AG08395 (cell line): ENCODE measurements at places on chromosomes 5 and 9.
A peak's percentile ranks its signal among the peaks of the same experiment; 100 is the strongest.

- DNase-seq, result no peak
Observed at GRCh38 chr9:20805766-20806165, 121.7 kb downstream of the FOCAD start.

DNA sequence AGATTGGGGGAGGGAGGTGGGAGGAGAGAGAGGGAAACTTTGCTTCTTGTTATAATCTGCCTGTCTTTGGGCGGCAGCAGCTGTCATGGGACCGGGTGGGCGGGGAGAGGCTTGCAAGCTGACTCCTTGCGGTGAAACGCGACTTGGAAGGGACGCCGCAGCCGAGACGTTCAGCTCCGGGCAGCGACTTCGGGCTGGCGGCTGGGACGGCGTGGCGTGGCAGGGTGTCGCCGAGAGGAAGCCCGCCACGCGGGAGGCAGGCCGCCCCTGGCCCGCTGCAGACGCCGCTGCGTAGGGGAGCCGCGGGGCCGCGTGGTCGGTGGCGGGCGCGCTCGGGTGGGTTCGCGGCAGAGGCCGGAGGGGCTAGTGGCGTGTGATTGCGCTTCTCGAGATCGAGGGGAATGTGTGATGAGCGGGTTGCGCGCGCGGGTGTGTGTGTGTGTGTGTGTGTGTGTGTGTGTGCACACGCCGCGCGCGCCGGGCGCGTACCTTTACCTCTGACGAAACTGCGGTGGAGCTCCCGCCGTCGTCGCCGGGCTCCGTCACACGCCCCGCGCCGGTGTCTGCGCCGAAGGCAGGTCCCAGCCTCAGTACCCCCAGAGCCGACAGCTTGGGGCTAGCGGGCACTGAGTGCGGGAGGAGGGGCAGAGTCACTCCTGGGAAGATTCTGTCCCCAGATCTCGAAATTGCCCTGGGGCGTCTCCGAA lies 1.7 kb downstream of the PPARGC1B start:
- peak; percentile 64 for DNase-seq

GRCh38 chr9:120877276-120878034 lies 467 bp upstream of the PHF19 start:
- peak; percentile 63 for DNase-seq

DNA sequence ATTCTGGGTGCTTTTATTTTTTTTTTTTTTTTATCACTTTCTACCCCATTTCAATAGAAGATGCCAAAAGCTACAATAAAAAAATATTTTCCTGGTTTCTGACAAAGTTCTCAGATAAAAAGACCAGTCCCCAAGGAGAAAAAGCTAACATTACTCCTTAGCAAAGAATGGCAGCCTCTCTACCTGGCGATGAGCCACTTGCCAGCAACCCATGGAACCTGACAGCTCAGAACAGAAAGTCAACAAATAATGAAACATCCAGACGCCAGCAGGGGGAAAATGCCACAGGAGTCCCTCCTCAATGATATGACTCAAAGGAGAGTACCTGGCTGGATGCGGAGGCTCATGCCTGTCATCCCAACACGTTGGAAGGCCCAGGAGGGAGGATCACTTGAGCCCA lies 123.2 kb downstream of the MYO10 start:
- DNase-seq, result no peak

DNA sequence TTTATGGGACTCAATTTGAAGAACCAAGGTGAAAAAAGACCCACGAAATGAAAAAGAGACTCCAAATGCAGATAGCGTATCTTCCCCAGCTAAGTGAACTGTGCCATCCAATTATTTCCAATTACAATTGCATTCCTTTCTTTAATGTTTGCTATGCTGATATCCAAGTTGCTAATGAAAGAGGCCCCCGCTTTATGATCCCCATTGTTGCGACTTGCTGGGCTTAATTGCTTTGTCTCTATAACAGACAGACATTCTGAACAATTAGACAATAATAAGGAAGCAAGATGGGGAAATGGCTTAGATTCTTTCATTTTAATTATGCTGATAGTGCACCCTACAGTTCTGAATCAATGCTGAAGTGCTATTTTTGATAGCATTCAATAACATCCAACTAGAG lies 354.3 kb downstream of the KIF4B start:
- no peak for DNase-seq

GRCh38 chr5:173714551-173715428 lies 98.3 kb upstream of the BOD1 start:
- peak; percentile 96 for DNase-seq
